ENCODE measurements at places on chromosomes 7 and 10. TPM values are rescaled to one million over a fixed set of nuclear protein-coding genes. Genes with fewer than 3 reads are reported as not detected.

DNA sequence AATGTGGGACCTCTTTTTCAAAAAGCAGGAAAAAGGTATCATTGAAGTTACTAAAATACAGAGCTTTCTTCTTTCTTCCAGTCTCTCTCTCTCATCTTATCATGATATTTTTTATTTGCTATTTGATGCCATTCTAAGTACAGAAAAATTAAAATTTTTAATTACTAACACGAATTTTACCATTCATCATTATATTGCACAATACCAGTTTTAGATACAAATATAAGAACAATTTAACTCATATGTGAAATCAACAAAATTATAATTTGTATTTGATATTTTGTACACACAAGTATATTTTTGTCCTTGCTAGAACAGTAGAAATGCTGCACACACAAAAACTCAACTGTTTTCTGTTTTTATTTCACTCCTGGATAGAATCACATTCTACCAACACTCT lies 112.2 kb downstream of the OAT start:
- H3K27ac ChIP-seq: no peak overlapping the region
- DNase-seq: no peak
- H3K27me3 ChIP-seq: no peaks in the 10 kb centered on the region
- no peaks in the 10 kb centered on the region for H3K36me3 ChIP-seq
- no peak overlapping the region for H3K4me3 ChIP-seq
- H3K4me1 ChIP-seq: no peaks in the 10 kb centered on the region

GRCh38 chr10:1172256-1172984 lies 116.2 kb downstream of the WDR37 start:
- no peak overlapping the region for H3K4me3 ChIP-seq
- no peaks in the 10 kb centered on the region for H3K36me3 ChIP-seq
- H3K4me1 ChIP-seq: no peaks in the 10 kb centered on the region
- H3K27me3 ChIP-seq: no peaks in the 10 kb centered on the region
- no peak overlapping the region for H3K27ac ChIP-seq

DNA sequence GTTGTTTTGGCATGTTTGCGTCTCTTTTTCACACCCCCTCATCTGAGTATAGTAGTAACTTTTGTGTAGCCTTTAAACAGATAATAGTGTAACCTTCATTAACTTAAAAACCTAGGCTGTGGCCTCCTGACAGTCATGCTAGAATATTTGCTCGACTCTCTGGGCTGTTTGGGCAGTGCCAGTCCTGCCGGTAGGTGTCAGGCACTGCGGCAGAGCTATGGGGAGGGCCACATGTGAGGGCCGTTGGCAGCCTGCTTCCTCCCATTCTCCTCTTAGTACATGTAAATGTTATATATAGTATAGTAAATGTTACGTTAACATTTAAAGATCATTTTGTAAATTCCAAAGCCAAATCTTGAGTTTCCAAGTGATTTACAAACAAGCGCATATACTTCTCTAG lies 26.1 kb downstream of the BCCIP start:
- no peaks in the 10 kb centered on the region for H3K27me3 ChIP-seq
- peaks cover 25% of the 10 kb centered on the region for H3K4me1 ChIP-seq
- H3K27ac ChIP-seq: peak overlapping the region; percentile 55
- DNase-seq: no peak
- no peaks in the 10 kb centered on the region for H3K36me3 ChIP-seq
- H3K4me3 ChIP-seq: no peak overlapping the region

DNA sequence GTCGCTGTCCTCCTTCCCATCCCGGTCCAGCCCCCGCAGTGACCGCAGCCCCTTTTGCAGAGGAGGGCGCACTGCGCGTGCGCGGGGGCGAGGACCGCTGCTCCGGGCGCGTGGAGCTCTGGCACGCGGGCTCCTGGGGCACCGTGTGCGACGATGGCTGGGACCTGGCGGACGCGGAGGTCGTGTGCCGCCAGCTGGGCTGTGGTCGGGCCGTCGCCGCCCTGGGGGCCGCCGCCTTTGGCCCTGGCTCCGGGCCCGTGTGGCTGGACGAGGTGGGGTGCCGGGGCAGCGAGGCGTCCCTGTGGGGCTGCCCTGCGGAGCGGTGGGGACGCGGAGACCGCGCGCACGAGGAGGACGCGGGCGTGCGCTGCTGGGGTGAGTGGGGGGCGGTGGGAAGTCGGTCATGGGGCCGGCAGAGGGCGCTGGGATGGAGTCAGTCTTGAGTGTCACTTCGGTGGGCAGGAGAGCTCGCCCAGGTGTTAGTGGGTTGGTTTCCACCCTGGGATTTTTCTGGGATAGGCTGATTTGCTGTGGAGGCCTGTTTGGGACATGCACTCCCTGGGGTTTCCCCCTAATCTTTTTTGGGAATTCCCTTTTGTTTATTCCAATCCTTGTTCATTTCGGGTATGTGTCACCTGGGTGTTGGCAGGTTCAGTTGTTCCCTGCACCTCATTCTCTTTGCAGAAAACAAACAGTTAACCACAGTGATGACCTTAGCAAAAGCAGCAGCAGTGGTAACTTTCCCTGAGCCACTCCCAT lies 11.6 kb downstream of the SCART1 start:
- H3K27ac ChIP-seq: no peak overlapping the region
- H3K4me1 ChIP-seq: no peaks in the 10 kb centered on the region
- no peaks in the 10 kb centered on the region for H3K36me3 ChIP-seq
- DNase-seq: no peak
- no peaks in the 10 kb centered on the region for H3K27me3 ChIP-seq

DNA sequence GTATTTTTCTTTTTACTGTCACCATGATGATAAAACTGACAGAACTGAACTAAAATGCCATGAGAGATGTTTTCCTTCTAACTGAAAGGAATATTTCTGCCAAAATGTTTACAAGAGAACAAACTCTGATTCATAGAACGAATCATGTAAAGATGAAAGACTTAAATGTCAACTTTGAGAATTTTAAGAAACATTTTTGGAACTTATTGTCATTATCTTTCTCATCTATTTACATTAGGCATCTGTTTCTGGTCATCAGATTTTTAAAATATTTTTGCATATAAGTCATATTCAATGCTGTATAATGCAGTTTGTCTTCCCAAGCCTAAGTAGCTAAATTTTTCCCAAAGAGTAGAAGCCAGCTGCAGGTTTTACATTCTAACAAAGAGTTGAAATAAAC lies 358.5 kb downstream of the TFEC start:
- no peaks in the 10 kb centered on the region for H3K4me1 ChIP-seq
- no peaks in the 10 kb centered on the region for H3K36me3 ChIP-seq
- no peak overlapping the region for H3K27ac ChIP-seq
- H3K4me3 ChIP-seq: no peak overlapping the region
- no peak for DNase-seq

The NOS3 gene
- total RNA-seq: 5.4 TPM

DNA sequence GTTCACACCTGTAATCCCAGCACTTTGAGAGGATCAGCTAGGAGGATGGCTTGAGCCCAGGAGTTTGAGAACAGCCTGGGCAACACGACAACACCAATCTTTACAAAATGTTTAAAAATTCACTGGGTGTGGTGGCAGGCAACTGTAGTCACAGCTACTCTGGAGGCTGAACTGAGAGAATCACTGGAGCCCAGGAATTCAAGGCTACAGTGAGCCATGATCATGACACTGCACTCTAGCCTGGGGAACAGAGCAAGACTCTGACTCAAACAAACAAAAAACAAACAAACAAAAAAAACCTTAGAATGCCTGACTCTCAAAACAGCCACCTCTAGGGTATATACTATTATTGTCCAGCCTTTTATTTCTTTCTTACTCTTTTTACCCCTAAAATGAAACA lies 56.5 kb upstream of the PAPSS2 start:
- H3K4me1 ChIP-seq: no peaks in the 10 kb centered on the region
- no peak overlapping the region for H3K4me3 ChIP-seq
- no peaks in the 10 kb centered on the region for H3K27me3 ChIP-seq
- no peaks in the 10 kb centered on the region for H3K36me3 ChIP-seq
- H3K27ac ChIP-seq: no peak overlapping the region

- peaks cover 2% of the 10 kb centered on the region for H3K4me1 ChIP-seq
- H3K27me3 ChIP-seq: no peaks in the 10 kb centered on the region
- H3K4me3 ChIP-seq: no peak overlapping the region
- DNase-seq: no peak
Observed at GRCh38 chr10:122168598-122169394, 102.3 kb upstream of the BTBD16 start.

- no peak for DNase-seq
- no peaks in the 10 kb centered on the region for H3K27me3 ChIP-seq
- no peaks in the 10 kb centered on the region for H3K36me3 ChIP-seq
- no peaks in the 10 kb centered on the region for H3K4me1 ChIP-seq
- H3K27ac ChIP-seq: no peak overlapping the region
- H3K4me3 ChIP-seq: no peak overlapping the region
Observed at GRCh38 chr7:155991470-155991869, 179.2 kb upstream of the SHH start.
